ENCODE measurements at places on chromosomes 3 and 15.

- no peak for DNase-seq
These were observed 132.5 kb downstream of the PEAK1 start for GRCh38 chr15:77287385-77287784.

GRCh38 chr3:170233530-170233929, 11.3 kb downstream of the PRKCI start:
- DNase-seq: no peak

- no peak for DNase-seq
These were observed 29.9 kb upstream of the GPD1L start for GRCh38 chr3:32076566-32076965.

DNA sequence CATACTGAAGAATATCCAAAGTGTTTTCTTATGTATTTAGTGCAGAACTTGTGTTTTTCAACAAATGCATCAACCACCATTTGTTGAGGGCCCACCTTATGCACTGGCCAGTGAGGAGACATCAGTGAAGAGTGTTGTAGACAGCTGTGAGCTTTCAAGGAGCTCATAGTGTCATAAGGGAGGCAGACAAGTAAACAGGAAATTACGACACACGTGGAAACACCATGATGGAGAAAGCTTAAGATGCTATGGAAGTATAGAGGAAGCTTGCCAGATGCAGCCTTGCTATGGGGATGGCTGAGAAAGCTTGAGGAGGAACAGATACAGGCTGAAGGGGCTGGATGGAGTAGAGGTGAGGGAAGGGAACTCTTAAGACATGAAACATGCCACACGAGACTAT, 50.8 kb upstream of the PSMD6 start:
- no peak for DNase-seq

GRCh38 chr15:99503411-99503810, 62.4 kb upstream of the MEF2A start:
- DNase-seq: no peak

GRCh38 chr15:51172193-51172592, 77.5 kb upstream of the TNFAIP8L3 start:
- DNase-seq: no peak

GRCh38 chr3:170809975-170810357, 60.0 kb downstream of the RPL22L1 start:
- no peak for DNase-seq

GRCh38 chr3:178083906-178084866, 452.1 kb upstream of the KCNMB2 start:
- DNase-seq: no peak

DNA sequence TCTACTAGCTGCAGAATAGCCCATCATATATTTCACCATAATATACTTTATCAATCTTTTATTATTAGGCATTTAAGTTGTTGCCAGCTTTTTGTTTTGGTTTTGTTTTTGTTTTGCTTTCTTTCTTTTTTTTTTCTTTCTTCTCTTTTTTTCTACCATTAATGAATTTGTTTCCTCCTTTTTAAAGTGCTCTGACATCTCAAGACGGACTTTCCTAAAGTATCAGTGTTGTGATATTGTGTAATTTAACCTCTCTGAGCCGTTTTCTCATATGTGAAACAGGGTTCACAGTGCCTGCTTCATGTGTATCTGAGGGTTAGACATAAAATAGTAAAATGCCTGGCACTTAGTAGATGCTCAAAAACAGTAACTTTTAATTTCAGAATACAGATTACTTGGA, 109.5 kb upstream of the IL12A start:
- DNase-seq: no peak

DNA sequence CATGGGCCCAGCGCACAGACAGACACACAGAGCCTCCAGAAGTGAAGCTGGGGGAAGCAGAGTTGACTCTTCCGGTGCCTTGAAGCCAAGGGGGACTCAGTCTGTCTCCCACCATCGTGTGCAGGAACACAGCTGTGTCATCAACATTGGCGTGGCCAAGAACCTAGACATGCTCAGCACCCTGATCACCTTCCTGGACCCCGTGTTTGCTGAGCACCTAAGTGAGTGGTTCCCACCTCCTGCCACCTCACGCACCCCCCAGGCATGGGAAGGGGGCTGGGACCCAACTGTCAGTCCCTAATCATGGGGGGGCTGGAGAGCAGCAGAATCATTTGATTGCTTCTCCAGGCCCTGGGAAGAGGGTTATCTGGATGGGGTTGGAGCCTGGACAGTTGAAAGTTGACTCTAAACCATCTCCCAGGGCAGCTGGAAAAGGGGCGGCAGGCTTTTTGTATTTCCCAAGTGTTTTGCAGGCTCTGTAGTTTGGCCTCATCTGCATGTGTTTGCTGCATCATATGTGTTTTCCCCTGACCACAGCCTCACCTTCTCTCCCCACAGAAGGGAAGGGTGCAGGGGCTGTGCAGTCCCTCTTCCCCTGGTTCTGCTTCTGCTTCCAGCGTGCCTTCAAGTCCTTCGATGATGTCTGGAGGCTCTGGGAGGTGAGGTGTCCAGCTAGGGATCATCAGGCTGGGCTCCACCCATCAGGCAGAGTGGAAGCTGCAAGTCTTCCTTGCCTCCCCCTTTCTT, 12.8 kb downstream of the TBC1D21 start:
- DNase-seq: no peak

GRCh38 chr3:179932674-179933073, 104.1 kb downstream of the PEX5L start:
- no peak for DNase-seq

GRCh38 chr15:77549576-77550288, 83.0 kb downstream of the LINGO1 start:
- DNase-seq: no peak

DNA sequence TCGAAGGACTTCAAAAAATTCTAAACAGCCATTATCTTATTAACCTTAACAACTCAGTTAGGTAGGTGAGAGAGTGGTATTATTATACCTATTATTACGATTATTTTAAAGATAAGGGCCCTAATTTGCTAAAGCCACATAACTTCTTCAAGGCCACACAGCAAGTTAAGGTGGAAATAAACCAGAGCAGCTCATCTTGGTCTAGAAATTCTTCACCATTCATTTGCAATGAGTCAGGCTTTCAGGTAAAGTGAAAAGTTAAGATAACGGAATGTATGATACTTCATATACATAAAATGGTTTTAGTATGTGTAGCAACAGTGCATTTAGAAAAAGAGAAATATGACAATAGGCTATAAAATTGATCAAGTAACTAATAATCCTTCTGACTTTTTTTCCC, 920.2 kb downstream of the ROBO1 start:
- no peak for DNase-seq

GRCh38 chr3:156787926-156788663, 38.1 kb upstream of the LEKR1 start:
- no peak for DNase-seq

DNA sequence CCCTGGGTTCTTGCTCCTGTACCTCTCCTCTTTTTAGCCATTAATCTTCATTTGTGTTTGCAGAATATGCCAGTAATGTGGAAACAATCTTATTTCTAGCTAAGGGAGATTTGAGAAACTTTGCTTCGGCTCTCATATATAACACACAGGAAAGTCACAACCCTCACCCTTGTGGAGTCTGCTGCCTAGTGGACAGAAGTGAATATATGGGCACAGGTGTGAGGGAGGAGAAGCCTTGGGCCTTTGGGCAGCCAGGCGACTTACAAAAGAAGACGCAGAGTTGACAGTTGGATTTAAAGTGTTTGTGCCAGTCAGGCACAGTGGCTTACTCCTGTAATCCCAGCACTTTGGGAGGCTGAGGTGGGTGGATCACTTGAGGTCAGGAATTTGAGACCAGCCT, 181.8 kb upstream of the TBL1XR1 start:
- no peak for DNase-seq

GRCh38 chr3:69488026-69488425, 102.1 kb upstream of the FRMD4B start:
- no peak for DNase-seq

- DNase-seq: no peak
These were observed 123.0 kb downstream of the ASB7 start for GRCh38 chr15:100725121-100726069.

- DNase-seq: no peak
These were observed 52.6 kb downstream of the AGTR1 start for GRCh38 chr3:148750296-148750695.

- DNase-seq: no peak
These were observed 87.3 kb downstream of the CACNA1D start for GRCh38 chr3:53581671-53582070.

DNA sequence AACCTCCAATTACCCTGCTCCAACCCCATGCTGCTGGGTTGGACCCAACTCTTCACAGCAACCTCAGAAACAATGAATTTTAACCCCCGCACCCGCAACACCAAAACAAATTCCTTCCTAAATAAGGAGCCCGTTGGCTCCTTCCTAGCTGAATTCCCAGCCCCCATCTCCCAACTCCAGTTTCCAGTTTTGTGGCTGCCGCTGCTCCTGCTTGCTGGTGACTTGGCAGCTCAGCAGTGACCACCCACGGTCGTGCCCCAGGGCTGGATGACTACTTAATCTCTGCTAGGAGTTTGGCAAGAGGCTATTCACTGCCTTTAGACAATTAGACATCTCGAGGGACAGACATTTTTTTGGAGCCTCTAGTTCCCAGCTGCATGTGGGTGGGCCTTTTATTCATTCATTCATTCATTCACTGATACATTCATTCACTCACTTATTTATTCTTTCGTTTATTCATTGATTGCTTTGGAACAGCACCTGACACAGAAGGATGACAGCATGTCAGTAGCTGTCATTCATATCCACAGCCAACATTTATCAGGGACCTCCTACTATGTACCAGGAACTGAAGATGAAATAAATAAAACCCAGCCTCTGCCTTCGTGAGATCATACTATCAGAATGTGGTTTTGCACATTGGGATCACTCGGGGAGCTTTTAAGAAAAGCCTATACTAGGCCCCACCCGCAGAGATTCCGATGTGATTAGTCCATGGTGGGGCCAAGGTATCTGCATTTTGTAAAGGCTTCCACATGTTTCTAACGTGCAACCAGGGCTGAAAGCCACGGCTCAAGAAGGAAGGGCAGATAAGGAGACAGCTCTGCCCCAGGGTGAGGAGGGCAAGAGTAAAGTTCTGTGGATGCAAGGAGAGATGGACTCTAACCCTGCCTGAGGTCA, 256.5 kb downstream of the SHQ1 start:
- DNase-seq: peak; percentile 49

DNA sequence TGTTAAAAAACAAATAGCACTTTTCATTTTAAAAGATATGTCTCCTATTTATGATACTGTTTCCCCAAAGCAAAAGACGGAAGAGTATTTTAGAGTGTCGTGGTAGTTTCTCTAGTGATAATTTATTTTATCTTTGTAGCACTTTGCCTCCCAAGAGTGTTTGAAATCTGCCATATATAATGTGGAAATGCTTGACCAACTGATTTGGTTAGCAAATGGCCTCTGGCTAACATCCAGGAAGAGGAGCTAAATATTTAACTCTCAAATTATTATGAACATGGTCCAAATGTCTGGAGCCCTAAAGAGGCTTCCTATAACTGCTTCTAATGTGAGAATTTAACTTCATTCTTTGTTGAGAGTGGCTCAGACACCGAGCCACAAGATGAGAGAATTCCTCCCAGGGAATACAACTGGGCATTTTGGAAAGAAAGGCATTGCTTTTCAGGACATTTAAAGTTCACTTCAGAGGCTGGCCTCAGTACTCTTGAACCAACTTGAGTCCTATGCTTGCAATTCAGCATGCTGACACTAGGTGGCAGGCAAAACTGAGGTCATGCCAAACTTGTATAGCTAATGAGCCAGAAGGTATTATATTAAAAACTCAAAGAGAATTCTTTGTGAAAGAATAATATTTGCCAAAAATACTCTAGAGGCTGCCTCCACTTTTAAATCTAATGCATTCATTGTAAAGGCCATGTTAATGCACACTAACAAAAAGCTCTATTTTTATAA, 104.5 kb downstream of the RARB start:
- no peak for DNase-seq

DNA sequence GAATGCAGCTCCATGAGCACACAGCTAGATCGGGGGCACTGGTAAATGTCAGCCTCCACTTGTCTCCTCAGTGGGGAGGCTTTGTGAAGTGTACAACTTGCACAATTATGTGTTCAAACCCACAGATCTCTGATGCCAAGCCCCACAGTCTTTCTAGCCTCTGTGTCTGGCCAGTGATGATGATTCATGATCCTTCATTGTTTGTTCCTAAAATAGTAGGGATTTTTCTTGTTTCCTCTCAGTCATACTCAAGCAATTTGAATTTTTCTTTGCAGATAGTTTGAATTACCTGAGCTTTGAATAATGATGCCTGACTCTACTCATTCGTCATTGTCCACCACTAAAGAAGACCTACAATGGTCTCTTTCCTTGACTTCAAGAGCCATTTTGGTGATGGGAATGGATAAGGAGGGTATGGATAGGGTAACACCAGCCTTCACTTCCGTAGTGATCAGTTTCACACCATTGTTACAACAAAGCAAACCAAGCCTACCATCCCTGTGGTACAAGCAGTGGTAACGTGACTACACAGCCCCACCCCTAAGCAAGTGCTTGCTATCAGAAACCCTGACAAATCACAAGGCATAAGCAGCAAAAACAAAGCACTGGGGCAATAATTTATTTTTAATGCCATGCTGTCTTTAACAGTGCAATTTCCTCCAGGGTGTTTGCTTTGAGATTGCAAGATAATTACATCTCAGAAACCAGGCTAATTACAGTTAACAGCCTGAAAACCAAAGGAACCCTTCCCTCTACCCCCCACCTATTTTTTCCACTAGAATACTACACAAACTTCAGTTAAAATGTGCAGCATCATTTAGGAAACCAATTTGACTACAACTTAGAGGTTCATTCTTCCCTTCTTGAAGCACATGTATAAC, 114.1 kb upstream of the PPP2R3A start:
- DNase-seq: no peak

GRCh38 chr15:57746786-57747185, 40.3 kb downstream of the POLR2M start:
- no peak for DNase-seq

GRCh38 chr3:78781351-78781750, 986.4 kb downstream of the ROBO1 start:
- DNase-seq: no peak

- no peak for DNase-seq
These were observed 3.2 kb upstream of the DHX30 start for GRCh38 chr3:47799733-47800132.

GRCh38 chr15:46960581-46960980, 756.7 kb upstream of the SEMA6D start:
- no peak for DNase-seq

DNA sequence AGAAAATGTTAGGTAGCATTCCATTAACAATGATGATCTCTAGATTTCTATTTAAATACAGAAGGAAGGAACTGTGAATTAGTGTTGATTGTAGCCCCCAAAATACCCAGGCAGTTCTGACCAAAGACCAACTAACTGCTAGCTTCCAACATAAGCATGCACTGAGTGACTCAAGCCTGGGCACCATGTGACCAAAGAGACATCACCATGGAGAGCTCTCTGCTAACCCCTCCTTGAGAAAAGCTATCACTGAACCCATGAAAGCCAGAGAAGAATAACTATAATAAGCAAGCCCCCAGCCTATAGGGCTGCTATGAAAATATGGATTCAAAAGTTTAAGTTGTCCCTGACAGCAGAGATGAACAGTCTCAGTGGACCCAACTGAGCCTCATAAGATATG, 310.2 kb downstream of the ULK4 start:
- no peak for DNase-seq

All from left cardiac atrium (tissue), 4 donors.